Stimulated activated CD4-positive, alpha-beta T cell treated with anti-CD3 and anti-CD28 coated beads, Interleukin-2, amount 100 ng/mL, for 24 hours (primary cell): ENCODE measurements at places on chromosomes 3 and 15.

- DNase-seq, result no peak
These were observed 319.8 kb upstream of the LRRFIP2 start for GRCh38 chr3:37494216-37494615.

GRCh38 chr15:77631745-77632533 is 773 bp downstream of the LINGO1 start:
- DNase-seq, result no peak

DNA sequence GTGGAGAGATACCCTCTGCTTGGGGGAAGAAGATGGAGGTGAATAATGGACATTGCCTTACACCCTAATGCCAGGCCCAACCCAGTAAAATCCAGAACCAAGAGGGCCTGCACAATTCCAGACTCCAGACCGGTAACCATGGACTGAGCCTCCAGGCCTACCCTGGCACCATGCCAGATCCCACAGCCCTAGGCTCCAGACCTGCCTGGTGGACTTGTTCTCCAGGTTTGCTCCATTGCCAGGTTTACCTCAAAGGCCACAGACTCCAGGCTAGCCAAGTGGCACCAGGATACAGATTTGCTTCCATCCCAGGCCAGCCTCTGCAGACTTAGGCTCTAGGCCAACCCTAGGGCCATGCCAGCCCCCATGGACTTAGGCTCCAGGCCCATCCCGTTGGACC is 14.0 kb downstream of the PLCH1 start:
- DNase-seq, result no peak

DNA sequence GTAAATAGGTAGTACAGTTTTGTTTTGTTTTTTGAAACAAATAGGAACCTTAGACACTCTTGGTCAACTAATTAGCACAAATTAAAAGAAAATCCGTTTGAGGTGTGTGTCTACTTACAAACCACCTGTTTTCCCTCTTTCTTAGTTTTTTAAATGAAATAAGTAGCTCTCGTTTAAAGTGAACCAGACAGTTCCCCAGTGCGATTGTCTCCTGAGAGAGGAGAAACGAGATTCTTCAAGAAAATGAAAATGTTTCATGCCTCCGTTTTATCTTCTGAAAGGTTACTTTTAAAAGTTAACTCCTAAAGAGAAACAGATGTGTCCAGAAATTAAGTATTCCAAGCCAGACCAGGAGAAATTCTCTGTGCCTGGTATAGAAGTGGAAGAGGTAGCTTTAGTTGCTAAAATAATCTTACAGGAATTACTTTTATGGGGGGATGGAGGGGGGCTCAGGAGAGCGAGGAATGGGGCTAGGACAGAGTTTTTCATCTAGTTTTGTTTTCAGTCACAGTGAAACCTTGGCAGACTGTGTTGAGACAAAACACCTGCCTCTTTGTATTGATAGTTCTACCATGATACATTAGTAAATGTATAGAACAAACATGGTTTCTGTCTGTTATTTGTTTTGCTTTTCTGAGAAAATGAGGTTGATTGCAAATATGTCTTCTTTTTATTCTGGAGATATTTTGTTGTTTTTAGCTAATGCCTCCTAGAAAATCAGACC is 155.1 kb upstream of the CNTN4 start:
- DNase-seq, result no peak

DNA sequence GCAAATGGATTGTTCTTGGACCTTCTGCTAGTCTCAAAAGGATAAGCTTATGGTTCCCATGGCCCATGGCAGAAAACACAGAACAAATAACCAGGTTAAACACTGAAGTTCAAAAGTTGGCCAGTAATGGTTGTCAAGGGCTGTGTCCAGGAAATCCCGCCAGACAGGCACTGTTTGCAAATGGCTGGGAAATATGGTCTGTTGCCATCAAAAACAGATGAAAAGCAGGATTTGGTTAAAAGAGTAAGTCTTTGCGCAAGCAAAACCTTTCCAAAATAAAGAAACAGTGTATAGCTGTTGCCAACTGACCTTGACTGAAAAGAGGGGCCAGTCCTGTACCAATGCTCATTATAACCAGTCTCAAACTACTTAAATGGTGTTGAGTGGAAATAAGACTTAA is 58.6 kb downstream of the WWTR1 start:
- no peak for DNase-seq

DNA sequence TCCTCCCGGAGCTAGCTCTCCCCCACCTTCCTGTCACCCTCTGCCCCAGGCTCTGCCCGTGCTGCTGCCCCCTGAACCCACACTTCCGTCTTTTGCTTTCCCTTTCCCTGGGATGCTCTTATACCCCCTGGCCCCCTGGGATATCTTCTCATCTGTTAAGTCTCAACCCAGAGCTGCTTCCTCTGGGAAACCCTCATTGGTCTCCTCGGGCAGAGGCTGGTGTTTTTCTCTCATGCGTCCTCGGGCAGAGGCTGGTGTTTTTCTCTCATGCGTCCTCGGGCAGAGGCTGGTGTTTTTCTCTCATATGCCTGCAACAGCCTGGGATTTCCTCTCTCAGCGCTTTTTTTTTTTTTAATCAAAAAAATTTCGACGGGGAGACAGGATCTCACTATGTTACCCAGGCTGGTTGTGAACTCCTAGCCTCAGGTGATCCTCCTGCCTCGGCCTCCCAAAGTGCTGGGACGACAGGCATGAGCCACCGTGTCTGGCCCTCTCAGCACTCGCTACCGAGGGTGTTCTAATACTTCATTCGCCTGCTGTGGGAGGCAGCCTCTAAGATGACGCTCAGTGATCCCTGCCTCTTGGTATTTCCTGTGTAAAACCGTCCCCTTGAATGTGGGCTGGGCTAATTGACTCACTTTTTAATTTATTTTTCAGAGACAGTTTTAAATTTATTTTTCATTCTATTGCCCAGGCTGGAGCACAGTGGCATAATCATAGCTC is 62.7 kb upstream of the TFRC start:
- DNase-seq, result no peak

DNA sequence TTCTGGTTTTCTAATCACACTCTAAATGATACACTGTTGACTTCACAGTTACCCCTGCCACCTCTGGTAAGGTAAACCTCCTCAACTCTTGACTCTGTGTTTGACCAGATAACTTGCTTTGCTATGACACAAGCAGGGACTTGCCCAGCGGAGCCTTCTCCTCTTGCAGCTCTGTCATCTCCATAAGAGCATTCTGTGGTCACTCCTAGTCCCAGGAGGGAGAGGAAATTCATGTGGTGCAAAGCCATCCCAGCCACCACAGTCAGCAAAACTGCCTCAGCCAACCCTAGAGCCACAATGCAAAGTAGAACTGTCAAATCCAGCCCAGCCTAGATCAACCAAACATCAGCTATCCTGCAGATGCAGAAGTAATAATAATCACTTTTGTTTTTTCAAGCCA is 144.7 kb upstream of the GADL1 start:
- no peak for DNase-seq

DNA sequence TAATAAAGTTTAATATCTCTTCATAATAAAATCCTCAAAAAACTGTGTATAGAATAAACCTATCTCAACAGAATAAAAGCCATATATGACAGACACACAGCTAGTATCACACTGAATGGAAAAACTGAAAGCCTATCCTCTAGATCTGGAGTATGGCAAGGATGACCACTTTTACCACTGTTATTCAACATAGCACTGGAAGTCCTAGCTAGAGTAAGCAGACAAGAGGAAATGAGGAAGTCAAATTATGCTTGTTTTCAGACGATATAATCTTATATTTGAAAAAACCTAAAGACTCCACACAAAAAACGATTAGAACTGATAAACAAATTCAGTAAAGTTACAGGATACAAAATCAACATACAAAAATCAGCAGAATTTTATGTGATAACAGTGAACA is 57.4 kb upstream of the DIPK2A start:
- DNase-seq, result no peak

DNA sequence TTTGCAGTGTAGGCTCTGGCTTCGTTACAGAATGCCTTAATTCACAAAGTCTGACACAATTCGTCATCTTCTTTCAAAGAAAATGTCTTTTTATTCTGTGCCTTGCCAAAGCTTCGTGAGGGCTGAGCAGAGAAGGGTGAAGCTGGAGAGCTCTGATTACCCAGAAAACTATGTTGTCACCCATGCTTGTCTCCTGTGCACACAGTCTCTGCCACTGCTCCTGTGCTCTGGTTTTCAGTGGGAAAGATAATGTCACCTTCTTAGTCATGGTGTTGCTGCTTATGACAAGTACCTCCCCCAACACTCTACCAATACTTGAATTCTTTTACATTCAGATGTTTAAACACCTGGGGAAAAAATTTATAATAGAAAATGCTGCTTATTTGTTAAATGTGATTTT is 509.2 kb upstream of the GRM7 start:
- DNase-seq, result no peak

GRCh38 chr3:112654979-112655378 is 14.0 kb upstream of the CCDC80 start:
- no peak for DNase-seq

GRCh38 chr3:171200750-171201088 is 174.2 kb upstream of the SLC2A2 start:
- DNase-seq, result no peak

DNA sequence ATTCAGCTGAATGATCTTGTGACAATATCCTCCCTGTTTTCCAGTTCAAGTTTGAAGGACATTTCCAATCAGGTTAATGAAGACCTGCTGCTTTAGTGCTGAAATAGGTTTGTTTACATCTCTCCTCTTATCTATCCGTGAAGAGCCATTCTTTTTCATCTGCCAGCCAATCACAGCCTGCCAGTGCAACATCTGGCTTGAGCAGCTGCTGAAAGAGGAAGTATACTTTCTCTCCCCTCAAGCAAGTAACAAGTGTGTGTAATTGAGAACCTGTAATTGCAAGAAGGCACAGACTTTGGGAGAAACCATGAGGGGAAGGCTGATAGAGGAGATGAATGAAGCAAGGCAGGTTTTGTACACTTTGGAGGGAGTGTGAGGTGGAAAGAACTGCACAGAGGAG is 404.3 kb downstream of the AGBL1 start:
- DNase-seq, result no peak

GRCh38 chr3:50261505-50261904 is 7.4 kb upstream of the SEMA3B start:
- no peak for DNase-seq

DNA sequence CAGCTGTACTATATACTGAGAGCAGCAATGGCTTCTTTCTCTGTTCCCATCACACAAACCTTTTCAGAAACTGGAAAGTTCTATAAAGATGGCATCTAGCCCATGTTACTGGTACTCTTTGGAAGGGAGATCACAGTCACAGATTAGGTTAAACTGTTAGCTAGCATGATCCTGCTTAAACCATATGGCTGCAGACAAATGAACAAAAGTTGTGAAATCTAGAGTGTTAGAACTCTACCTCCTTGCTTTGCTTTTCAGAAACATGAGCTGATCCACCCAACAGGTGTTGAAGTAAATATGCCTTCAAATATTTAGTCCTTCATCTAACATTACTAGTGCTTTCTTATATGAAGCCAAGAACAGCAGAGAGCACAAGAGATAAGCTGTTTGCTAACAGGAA is 102.6 kb downstream of the SNRK start:
- DNase-seq, result no peak

DNA sequence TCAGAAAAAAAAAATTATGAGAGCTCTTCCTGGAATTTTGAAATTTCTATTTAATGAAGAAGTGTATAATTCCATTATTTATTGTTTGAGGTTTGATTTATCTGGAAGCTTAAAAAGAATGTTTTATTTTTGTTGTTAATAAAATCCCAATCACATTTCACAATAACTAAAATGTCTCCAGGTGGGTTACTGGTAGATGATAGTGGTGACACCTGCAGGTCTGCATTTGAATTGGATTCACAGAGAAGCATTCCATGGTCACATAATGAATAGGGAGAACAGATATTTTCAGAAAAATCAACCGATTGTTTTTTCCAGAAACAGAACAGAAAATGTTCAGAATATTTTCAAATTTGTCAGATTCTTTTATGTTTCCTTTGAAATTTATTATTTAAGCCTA is 48.3 kb downstream of the ASB7 start:
- no peak for DNase-seq

DNA sequence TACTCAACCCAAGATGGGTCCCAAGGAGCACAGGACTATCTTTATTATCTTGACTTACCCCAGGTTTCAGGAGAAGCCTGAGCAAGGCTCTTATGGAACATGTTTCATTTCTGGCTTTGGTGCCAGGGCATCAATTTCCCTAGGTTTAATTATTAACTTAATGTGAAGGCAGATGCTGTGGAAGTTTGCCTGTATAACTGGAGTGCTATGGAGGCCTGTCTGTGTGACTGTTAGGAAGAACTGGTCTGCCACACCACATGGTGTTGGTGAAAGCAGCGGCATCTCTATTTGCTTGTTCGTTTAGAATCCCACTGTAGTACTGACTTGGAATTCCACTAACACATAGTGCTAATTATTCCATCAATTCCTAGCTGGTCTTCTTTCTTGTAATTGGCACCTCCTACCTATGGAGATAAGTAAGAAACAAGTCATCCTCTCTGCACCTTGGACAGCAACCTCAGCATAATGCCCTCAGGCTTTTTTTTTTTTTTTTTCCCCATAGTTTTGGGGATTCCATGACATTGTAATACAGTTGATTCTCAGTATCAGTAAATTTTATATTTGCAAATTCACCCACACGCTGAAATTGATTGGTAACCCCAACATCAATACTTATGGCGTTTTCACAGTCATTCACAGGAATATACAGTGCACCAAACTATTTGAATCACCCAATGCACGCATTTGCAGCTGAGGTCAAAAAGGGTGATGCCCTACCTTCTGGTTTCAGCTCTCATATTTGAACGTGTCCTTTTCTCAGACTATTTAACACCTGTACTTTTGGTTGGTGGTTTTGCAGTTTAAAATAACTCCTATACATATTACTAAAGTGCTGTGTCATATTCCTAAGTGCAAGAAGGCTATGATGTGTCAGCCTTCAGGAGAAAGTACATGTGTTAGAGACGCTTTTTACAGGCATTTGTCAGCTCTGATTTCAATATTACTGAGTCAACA is 772.8 kb upstream of the LMCD1 start:
- no peak for DNase-seq

DNA sequence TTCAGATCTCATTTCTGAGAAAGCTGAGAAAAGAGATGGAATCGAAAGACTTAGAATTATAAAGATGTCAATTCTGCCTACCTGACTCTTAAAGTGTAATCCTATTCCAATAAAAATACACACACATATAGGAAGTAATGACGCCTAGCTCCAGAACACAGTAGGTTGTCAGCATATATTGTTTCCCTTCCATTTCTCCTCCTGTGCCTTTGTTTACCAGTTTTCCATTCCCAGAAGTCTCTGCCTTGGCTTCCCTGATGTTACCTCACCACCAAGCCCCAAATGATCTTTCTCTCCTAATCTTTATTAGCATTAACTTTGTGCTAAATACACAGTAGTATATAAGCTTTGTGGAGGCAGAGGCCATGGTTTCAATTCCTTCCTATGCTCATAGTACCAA is 40.0 kb downstream of the TM4SF4 start:
- no peak for DNase-seq

- peak; percentile 83 for DNase-seq
These were observed 15.6 kb downstream of the TEX264 start for GRCh38 chr3:51686512-51687215.
